ENCODE measurements at places on chromosomes 11 and 22. TPM values are rescaled to one million over a fixed set of nuclear protein-coding genes. Genes with fewer than 3 reads are reported as not detected.

CRYBB2 gene
- not detected for total RNA-seq

PUS3 gene
- total RNA-seq: 12.8 TPM

RCE1 gene
- 21.4 TPM for total RNA-seq

BCO2 gene
- total RNA-seq: 0.17 TPM

GDPD4 gene
- not detected for total RNA-seq

MYO7A gene
- total RNA-seq: 0.27 TPM

TTC12 gene
- 16.6 TPM for total RNA-seq

RFPL2 gene
- total RNA-seq: not detected

EHF gene
- total RNA-seq: 97.2 TPM

GNAZ gene
- total RNA-seq: 0.27 TPM

PRR5L gene
- 39.0 TPM for total RNA-seq

GALNT18 gene
- total RNA-seq: 36.0 TPM

PAMR1 gene
- total RNA-seq: 0.68 TPM

C11orf16 gene
- not detected for total RNA-seq

FAM76B gene
- total RNA-seq: 11.1 TPM

ANGPTL5 gene
- not detected for total RNA-seq

RASD2 gene
- total RNA-seq: 0.07 TPM

FERMT3 gene
- total RNA-seq: 0.75 TPM

OR8D1 gene
- total RNA-seq: not detected

MS4A4A gene
- not detected for total RNA-seq

CNTN5 gene
- not detected for total RNA-seq

ETS1 gene
- 125 TPM for total RNA-seq

SLCO2B1 gene
- total RNA-seq: not detected

PHOX2A gene
- not detected for total RNA-seq

GLYATL1 gene
- 0.18 TPM for total RNA-seq

TSPAN18 gene
- 0.04 TPM for total RNA-seq

GSTT2B gene
- total RNA-seq: 5.2 TPM

RASSF10 gene
- 3.6 TPM for total RNA-seq

MUC2 gene
- total RNA-seq: not detected

OR4A47 gene
- not detected for total RNA-seq

DRICH1 gene
- 0.11 TPM for total RNA-seq

OR6T1 gene
- total RNA-seq: not detected

SLC22A12 gene
- total RNA-seq: not detected

OR51B5 gene
- not detected for total RNA-seq

CATSPERZ gene
- total RNA-seq: 0.44 TPM

YPEL4 gene
- not detected for total RNA-seq

MTFP1 gene
- total RNA-seq: 66.0 TPM

OR52A1 gene
- not detected for total RNA-seq

CRACR2B gene
- total RNA-seq: 1.4 TPM

FREY1 gene
- total RNA-seq: 0.14 TPM

C22orf42 gene
- total RNA-seq: not detected
